Heart left ventricle (tissue), 16 donors: ENCODE measurements at places on chromosomes 1 and 21.

DNA sequence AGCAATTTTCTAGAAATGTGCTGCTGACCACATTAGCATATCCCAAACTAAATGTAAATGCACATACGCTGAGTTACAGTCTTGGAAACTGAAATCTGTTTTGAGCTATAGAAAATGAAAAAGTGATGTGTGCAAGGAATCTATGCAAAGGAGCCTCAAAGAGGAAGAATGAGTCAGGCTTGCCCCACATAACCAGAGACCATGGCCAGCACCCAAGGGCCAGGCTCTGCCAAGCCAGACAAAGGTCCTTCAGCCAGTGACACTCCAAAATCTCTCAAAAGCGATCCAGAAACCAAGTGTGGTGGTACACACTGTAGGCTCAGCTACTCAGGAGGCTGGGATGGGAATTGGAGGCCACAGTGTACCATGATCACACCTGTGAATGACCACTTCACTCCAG is 195.2 kb downstream of the TOMM20 start:
- peak; percentile 72 for DNase-seq

DNA sequence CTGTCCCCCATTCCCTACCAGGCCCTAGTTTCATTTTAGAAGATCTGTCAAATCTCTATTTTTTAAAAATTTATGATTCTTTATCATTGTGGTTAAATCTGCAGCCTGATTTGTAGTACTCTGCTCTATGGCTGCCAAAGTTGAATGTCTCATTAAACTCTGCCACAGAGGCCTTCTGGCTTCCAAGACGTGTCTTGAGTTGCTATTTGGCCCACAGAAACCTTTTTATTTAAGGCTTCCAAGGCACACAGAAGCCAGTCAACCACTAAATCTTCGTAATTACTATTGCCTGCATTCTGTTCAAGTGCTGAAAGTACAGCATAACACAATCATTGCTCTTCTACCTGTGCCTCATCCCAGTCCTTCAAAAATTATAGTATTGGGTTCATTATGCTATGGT is 971.0 kb downstream of the NCAM2 start:
- DNase-seq, result no peak

DNA sequence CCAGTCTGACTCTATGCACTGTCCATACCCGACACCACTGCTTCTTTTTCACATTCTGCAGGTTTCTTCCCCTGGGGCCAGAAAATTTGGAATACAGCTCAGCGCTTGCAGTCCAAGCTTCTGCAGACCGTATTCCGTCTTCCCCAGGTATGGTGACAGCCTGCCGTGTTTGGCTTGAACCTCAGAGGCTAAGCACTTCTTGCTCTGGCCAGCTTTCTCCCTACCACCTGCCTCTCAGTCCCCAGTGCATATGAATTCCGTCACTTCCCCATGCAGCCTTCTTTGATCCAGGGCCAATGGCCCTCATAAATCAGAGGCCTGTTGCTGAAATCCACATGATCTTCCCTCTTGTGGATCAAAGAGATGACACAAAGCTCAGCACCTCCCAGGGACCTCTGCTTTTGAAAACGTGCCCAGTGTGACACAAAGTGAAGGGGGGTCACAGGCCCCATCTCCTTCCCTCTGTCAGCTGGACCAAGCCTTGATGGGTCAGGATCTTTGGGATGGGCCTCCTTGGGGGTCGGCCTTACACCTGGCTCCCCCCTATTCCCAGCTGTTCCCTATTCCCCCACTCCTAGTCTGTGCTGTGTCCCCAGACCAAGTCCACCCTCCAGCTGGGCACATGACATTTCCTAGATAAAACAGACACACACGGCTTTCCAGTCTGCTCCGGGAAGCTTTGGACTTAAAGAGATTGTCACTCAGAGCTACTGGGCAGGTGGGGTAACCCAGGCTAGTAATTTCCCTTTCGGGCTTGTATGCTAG is 66.6 kb downstream of the HMGB4 start:
- DNase-seq, result no peak

- DNase-seq, result no peak
Measured at GRCh38 chr1:158334526-158335212, 3.3 kb upstream of the CD1B start.

DNA sequence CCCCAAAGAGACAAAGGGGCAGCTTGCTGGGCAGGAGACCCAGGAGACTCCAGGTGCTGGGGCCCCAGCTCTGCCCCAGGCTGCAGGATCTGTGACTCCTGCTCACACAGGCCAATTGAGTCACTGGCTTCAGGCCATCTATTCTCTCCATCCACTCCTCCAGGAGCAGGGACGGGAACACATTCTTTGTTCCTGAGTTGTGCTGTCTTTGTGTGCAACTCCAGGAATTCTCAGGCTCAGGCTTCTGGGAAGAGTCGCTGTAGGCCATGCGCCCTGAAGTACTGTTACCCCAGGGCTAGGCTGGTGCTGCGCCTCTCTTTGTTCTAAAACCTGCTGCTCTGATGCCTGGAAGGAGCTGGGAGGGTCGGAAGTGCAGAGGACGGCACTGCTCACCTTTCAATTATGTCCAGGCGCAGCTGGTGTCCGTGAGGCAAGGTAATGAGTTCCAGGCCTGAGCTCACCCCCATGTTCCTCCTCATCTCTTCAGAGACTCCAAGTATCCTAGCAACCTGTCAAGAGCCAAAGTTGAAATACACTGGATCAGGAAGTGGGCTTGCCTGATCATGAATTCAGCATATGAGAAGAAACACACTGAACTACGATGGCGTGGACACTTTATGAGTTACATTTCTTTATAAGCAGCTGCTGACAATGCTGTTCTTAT is 105.9 kb downstream of the BCAR3 start:
- DNase-seq, result no peak

GRCh38 chr1:19081218-19081893 is 124.9 kb upstream of the IFFO2 start:
- no peak for DNase-seq

DNA sequence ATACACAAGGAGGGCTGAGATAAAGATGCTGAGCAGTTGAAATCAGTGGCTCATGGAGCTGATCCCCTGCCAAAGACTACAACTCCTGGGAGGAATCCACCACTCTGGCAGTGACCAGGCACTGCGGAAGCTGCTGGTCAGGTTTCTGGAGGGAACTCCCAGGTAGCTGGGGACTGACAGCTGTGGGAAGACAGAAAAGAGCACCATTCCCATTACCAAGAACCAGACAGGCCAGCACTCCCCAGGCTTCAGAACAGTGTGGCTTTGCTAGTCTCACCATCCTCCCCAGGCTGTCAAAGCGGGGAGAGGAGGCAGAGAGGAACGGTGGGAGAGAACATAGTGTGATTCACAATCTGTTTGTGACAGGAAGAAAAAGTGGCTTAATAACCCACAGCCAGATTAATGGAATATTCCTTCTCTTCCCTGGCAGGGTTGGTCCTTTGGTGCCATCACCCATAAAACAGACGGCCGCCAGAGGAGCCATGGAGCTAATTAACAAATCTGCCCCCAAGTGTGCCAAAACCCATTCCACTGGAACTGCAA is 92.1 kb downstream of the MAB21L3 start:
- no peak for DNase-seq

DNA sequence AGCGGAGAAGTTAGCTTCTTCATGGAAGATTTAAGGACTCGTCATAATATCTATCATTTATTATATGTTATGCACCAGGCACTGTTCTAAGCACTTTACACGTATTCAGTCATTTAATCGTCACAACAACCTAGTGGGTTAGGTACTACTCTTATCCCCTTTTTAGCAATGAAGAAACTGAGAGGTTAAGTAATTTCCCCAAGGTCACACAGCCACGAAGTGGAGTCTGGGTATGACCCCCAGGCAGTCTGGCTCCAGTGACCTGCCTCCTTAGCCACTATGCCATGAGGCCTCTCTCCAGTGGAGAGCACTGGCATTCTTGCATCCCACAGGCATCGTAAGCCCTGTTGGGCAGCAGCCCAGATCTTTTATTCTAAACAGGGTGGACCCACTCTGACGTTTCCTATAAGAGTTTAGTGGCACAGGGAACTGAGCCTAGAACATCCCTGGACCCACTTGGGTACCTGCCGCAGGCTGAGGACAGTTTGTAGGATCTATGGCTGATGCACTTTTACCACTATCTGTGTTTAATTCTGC is 123.0 kb downstream of the NAV1 start:
- DNase-seq, result no peak

DNA sequence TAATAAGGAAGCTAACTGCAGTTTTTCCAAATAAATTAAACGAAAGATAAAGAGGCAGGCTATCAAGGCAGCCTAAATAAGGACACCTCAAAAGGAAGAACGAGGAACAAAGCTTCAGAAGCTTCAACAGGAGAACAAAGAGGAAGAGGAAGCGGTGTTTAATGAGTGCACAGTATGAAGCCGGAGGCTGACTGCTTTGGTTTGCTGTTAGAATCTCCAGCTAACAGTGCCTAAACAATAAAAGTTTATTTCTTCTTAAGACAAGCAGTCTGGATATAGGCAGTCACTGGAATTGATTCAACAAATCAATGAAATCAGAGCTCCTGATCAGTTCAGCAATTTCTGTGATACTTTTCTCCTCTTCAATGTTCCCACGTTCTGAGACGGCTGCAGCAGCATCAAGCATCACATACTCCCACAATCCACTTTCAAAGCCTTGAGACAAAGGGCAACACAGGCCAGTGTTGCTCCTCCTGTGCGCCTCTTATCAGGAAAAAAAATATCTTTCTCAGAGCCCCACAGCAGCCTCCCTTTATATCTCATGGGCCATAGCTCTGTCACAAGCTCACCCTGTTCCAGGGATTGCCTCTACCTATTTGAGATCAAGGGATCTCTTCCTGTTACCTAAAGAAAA is 365.6 kb upstream of the ST6GALNAC5 start:
- no peak for DNase-seq

GRCh38 chr1:93813076-93813475 is 65.9 kb downstream of the DNTTIP2 start:
- no peak for DNase-seq

DNA sequence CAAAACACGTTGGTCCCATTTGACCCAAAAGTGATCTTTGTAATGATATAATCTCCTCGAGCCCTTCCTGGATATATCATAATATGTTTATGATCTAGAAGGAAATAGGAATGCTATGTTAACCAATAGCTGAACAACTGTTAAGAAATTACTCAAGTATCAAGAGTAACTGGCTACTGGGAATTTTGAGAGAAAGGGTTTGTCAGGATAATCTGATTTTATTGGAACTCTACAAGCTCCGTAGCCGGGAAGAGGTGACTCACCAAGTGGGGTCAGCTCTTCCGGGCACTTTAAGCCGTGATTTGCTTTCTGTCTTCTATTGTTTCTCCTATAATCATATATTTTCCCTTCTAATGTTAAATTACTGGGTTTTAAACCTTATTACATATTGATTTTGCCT is 250.5 kb upstream of the POGK start:
- no peak for DNase-seq

DNA sequence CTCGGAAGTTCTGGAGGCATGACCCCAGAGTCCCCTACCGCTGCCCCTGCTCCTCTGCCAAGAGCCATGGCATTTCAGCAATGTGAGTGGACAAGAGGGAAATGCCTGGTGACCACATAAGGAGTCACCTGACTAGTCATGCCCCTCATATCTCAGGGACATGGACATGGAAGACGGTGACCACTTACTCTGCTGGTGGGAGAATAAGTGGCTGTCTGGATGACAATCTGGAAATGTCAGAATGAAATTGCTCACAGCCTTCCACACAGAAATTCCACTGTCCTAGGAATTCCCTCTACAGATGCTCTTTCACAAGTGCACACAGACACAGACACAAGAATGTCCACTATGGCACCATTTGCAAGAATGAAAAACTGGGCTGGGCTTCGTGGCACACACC is 24.3 kb upstream of the PLEKHG5 start:
- no peak for DNase-seq

DNA sequence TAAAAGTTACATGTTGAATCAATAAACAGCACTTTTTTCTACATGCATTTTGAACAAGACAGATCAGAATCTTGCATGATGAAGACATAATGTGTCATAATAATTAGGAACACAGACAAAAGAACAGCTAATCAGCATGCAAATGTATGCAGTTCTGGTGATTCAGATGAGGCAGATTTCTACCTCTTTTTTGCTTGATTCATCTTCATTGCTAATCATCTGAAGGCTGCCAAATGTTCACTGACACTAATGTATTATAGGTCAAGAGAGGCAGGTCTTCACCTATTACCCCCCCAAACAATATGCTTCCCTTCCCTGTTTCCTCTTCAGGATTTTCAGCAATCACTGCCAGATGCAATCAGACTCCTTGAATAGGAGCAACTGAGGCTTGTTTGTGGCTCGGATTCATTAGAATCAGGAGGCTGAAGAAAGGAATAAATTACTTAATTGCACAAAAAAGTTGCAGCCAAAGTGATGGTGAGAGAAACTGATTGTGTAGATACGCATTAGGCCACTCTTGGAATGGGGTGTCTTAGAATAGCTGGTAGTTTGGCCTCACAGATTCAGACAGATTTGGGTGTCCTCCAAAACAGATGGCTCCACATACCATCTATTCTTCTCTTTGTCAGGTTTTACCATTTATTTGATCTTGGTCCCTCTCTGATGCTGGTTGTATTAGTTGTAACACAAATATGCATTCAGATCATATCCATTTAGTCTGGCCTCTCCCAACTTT is 275.4 kb downstream of the RPS6KC1 start:
- no peak for DNase-seq

DNA sequence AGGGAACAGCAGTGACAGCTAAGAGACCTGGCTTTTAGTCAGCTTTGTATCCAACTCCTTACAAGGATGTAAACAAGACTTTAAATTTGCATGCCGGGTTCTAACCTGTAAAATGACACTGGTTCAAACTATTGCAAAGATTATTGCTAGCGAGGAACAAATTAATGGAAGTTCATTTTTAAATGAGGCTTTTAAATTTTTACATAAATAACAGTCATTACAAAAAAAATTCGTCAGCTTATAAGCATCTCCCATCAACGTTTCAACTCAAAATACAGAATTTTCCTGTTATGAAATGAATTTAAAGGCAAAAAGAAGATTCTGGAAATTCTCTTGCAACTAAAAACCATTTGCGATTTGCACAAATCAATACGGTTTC is 668 bp downstream of the KIF14 start:
- DNase-seq, result no peak

DNA sequence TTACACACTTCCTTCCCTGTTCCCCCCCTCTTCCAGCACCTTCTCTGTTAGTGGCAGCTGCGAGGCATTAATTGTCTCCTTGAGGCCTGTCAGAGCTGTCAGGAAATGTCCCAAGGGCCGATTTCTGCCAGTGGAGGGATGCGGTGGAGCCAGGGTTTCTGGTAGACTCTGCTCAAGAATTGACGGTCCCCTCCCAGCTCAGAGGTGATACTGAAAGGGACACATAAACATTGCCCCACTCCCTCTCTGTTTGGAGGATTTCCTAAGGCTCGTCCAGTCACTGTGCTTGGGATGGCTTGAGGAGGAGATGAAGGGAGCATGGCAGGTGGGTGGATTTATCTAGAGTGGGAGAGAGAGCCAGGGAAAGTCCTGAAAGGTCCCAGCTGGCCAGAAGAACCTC is 61.4 kb upstream of the CD34 start:
- no peak for DNase-seq
